T-helper 17 cell (primary cell): ENCODE measurements at places on chromosomes 12 and 14.

DNA sequence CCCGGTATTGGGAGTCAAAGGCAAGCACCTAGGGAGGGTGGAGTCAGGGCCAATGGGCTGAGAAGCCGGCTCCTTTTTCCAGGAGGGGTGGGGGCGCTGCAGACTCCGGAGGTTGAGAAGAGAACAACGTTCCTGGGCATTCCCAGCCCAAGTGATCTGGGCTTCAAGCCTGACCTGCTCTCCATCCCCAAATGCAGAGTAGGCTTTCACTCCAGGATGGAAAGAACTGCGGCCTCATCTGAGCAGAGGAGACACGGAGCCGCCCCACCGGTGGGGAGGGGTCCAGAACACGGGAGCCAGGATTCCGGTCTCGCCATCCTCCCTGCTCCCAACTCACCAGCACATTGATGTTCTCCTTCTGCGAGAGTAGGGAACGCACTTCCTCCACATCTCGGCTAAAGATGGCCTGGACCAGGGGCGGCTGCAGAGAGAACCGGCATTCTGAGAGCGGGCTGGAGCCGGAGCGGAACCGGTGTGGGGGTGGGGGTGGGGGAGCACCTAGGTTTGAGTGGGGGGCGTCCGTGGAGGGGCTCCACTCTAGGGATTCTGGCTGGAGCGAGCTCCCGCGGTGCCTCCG lies 605 bp downstream of the ANKRD52 start:
- DNase-seq = no peak

DNA sequence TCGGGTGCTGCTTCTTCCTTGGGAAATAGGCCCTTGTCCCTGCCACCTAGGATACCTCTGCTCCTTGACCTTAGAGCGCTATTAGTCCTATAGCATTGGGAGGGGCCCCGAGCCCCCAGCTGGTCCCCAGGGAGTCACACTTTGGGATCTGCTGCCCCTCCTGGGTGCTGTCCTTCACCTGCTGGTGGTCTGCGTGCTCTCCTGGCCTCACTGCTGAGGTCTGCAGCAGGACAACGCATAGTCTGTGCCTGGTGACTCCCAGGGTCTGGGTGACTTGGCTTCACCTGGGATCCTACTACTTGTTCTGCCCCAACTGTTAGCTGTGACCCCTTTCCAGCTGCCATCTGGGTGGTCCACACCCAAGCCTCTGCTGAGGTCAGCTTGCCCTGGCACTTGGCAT lies 8.8 kb downstream of the TCL1B start:
- DNase-seq = no peak

- no peak for DNase-seq
Measured at GRCh38 chr14:39229222-39229543, 4.5 kb upstream of the MIA2 start.

GRCh38 chr12:2753536-2753935 lies 41.2 kb upstream of the FKBP4 start:
- no peak for DNase-seq
